ENCODE measurements at places on chromosomes 4 and X.

DNA sequence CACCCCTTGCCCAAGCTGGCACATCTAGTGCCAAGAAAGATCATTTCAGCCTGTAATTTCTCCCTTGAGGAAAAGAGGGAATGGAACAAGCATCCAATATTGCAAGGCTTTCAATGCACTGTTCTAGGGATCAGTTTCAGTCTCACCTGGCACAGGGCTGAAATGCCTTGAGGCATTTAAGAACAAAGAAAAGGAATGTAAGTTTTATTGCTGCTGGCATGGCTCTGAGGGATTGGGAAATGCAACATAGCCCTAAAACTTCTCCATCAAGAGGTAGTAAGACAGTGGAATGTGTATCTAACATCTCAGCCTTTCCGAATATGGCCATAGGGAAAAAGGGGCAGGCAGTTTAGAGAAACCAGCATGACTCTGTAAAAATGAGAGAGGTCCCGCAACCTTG is 732.6 kb upstream of the LCORL start:
- DNase-seq = no peak

GRCh38 chr4:7664106-7664505 is 229.4 kb upstream of the PSAPL1 start:
- DNase-seq = no peak

DNA sequence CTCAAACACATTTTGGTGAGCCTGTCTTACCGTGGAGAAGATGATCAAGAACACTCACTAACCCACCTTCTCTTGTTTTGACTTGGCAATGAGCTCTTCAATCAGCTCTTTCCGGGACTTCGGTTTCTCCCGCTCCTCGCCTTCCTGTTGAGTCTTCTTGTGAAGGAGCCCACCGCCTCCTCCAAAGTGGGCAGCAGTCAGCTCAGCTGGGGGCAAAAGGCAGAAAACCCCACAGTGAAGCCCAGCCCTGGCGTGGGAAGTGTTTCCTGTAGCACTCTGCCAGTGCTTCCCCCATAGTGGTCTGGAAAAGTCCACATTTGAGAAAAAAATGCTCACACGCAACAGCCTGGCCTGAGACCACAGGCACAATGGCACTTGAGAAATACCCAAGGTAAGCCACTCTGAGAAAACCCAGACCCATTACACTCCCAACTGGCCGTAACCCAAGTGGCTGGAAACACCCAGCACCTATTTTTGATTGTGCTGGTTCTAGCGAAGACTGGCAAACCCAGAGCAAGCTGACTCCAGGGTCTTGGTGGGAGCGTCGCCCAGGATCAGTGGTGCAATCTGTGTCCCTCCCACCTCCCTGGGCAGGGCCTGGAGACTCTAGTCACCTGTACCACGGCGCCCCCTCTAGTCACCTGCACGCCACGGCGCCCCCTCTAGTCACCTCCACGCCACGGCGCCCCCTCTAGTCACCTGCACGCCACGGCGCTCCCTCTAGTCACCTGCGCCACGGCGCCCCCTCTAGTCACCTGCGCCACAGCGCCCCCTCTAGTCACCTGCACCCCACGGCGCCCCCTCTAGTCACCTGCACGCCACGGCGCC is 8.6 kb downstream of the NOP14 start:
- DNase-seq = no peak

DNA sequence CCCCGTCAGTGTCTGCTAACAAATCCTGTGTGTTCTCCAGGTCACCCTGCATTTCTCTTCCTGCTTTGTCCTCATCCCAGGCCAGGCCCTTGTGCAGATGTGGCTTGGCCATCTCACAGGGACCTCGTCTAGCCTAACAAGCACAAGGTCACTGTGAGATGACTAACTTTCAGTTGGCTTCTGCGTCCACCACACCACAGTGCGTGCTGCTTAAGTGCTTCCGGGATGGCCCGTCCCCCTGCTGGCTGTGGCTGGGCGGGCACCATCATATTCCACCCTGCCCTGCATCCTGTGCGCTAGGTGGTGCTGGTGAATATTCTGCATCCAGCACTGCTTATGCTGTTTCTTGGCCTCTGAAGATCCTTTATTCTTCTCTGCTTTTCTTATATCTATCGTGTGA is 33.8 kb downstream of the RBBP7 start:
- no peak for DNase-seq

- DNase-seq = no peak
Measured at GRCh38 chr4:89427782-89428181, 120.2 kb upstream of the GPRIN3 start.

- DNase-seq = no peak
Measured at GRCh38 chr4:148211533-148211932, 230.7 kb downstream of the NR3C2 start.

GRCh38 chr4:97235521-97235920 is 907.8 kb downstream of the STPG2 start:
- DNase-seq = no peak

DNA sequence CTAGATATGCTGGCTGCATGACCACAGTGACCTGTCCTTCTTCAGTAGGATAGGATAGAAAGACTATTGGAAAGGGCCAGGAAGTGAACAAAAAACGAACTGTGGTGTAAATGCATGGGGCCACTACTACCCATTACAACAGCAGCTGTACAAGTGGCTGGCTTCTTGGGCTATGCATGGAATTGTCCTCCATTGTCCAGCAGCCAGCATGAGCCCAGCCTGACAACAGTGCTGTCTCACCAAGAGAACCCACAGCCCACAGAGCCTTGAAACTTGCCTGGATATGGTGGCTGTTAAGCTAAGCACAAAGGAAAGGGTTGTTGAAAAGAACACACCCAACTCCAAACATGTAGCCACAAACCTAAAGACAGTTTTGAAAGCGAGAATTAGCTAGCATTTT is 330.2 kb upstream of the F9 start:
- no peak for DNase-seq

DNA sequence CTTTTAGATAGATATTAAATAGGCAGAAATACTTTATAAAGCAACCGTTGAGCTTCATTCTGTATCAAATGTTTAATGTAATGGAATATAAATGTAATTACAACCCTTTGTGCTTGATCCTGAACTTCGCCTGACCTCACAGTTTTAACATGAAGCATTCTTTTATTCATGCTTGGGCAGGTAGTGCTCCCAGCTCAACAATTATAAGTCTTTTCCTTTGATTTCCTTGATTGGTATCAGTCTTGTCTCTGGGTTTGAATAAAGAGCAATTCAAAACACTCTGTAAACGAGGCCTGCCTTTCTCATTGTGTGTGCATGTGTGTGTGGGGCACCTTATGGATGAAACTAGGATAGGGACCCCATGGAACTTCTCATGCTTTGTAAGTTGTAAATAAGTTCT is 6.8 kb downstream of the METAP1 start:
- no peak for DNase-seq
